AG04450 (cell line): ENCODE measurements at places on chromosomes 16 and 17. TPM values are rescaled to one million over a fixed set of nuclear protein-coding genes. Genes with fewer than 3 reads are reported as not detected.

GRCh38 chr17:78063489-78063888, 65.1 kb downstream of the TMC6 start:
- DNase-seq, result no peak

The TEKT5 gene
- polyA plus RNA-seq, result 0.05 and 0.15 TPM in 2 replicates

The SBK1 gene
- 0.01 and 0.02 TPM in 2 replicates for polyA plus RNA-seq

- no peak for DNase-seq
These were observed 231.5 kb downstream of the MRTFB start for GRCh38 chr16:14302399-14303181.

The TP53TG3C gene
- not detected in 2 replicates for polyA plus RNA-seq

DNA sequence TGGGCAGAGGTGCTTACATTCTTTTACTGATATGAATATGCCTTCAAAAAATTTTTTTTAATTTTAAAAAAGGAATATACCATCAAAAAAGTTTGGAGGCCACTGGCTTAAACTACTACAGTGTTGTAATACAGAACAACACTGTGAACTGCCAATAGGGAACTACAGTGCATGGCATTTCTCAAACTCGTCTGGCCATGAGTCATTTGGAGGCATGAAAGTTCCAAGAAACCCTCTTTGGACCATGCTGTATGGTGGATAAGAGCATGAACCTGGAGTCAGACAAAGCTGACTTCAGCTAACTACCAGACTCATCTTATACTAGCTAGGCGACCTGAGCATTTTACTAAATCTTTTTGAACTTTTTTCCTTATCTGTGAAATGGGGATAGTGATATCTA, 9.2 kb upstream of the NF1 start:
- DNase-seq, result no peak
